Metanephros (tissue), 2 donors: ENCODE measurements at places on chromosomes 4 and X. TPM values are rescaled to one million over a fixed set of nuclear protein-coding genes. Genes with fewer than 3 reads are reported as not detected.

The SYTL4 gene
- 14.3 TPM for total RNA-seq

The DOCK11 gene
- total RNA-seq, result 22.5 TPM

The ZIC3 gene
- not detected for total RNA-seq

The GPR34 gene
- total RNA-seq, result 7.2 TPM

The VSIG4 gene
- 14.5 TPM for total RNA-seq

The SGCB gene
- total RNA-seq, result 54.5 TPM

The DCTD gene
- 70.7 TPM for total RNA-seq

The PTPN13 gene
- total RNA-seq, result 117 TPM

The TCEAL6 gene
- total RNA-seq, result not detected

The CT45A2 gene
- not detected for total RNA-seq

The CACNA1F gene
- 0.41 TPM for total RNA-seq

The CNGA2 gene
- total RNA-seq, result not detected

The UGT8 gene
- total RNA-seq, result 38.4 TPM

The CDX4 gene
- not detected for total RNA-seq

The OTUD6A gene
- total RNA-seq, result not detected

The PCYT1B gene
- 0.93 TPM for total RNA-seq

The NXT2 gene
- total RNA-seq, result 14.8 TPM

The ADAM29 gene
- total RNA-seq, result not detected
